CD4-positive, alpha-beta T cell treated with Interferon alpha-2 for 1 hour (primary cell): ENCODE measurements at places on chromosomes 16 and 17.

DNA sequence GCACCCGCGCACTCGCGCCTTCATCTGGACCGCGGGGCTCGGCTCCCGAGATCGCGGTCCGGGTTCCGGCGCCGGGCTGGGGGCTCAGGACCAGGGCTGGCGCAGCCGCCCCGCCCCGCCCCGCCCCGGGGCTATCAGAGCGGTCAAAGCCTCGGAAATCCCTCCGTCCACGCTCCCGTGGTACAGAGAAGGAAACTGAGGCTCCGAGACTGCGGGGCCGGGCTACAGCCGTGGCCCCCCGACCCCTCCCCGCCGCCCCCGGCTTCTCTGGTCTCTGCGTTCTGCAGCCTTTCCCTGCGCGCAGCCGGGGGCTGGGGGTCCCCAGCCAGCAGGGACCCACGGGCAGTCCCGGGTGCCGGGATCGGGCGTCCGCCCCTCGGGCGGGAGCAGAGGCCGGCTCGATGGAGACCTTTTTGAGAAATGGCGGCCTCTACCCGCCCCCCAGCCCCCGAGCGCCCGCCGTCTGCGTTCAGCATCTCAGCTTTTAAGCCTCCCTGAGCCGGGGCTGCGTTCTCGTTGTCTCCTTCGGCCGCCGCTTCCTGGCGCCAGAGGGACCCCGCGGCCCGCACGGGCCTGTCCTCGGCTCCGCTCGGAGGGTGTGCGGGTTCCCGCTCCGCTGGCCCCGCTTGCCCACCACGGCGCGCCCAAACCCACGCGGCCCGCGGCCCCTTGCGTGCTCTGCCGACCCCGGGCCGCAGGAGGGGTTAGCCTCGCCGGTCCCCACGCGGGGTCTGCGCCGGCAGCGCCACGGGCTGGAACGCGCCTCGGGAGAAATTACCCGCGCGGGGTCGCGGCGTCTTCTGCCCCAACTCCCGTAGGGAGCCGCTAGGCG lies 1.5 kb upstream of the NPTX1 start:
- peak; percentile 26 for DNase-seq

DNA sequence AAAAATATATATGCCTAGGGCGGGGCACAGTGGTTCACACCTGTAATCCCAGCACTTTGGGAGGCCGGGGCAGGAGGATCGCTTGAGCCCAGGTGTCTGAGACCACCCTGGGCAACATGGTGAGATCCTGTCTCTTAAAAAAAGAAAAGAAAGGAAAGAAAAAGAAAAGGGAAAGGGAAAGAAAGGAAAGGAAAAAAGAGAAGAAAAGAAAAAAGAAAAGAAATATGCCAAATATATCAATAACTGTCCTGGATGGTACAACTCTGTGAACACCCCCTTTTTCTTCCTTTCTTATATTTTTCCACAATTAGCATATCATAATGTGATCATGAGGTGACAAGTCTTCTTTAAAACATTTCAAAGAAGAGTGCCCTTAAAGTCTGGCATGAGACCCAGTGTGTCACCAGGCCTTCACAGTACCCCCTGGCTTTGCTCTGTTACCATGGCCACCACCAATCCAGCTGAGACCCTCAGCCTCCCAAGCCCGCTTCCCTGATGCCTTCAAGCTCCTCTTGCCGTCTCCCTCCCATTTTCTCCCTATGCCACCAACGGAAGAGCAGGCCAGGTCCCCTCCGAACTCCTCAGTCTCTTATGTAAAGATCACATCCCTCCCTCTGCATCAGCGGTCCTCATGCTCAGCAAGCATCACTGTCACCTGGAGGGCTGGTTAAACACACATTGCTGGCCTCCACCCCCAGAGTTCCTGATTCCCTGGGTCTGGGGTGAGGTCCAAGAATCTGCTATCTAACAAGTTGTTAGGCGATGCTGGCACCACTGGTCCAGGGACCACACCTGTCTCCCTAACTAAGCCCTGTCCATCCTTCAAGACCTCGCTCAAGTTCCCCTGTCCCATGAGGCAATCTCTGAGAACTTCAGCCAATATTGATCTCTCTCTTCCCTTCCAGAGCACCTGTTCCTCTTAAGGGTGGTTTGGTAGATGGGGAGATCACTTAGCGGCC lies 44.5 kb downstream of the CUEDC1 start:
- no peak for DNase-seq

DNA sequence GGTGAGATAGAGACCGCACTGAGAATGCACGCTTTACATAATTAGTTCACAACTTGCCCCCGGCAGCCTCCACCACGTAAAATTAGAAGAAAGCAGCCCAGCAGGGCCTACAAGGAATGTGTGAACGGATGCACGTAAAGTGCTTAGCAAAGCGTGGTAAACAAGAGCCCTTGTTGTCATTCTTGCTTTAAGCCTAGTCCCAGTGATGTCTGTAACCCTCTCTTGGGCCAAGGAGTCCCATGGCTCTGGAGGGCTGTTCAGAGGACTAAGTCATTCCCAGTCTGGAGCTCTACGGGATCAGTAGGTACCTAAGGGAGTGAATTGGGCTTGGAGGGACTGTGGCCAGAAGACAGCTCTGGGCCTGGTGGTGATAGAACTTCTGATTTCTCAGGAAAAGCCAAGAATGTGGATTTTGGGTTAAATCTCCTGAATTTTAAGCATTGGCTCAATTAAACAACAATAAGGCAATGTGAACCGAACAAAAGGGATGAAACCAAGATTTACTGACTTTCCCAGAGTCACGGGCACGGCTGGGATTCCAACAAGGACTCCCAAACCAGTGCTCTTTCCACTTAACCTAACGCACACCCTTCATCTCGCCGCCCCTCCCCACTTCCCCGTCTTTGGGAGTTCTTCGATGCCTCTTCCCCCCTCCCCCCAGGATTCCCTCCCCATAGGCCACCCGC lies 775 bp upstream of the CHP2 start:
- DNase-seq = no peak

DNA sequence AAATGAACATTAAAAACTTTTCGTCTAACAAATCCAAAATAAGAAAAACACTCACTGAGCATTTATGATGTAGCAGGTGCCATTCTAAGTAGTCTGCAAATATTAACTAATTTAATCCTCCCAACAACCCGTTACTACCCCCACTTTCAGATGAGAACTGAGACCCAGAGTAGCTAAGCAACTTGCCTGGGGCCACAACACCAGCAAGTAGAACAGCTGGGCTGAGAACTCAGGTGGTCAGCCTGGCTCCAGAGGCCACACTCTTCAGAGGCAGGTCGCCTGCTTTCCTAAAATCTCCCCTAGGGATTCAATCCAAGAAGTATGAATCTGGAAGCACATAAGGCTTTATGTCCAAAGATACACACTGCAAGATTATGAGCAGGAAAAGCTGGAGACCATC lies 6.2 kb downstream of the MBTPS1 start:
- DNase-seq = no peak

DNA sequence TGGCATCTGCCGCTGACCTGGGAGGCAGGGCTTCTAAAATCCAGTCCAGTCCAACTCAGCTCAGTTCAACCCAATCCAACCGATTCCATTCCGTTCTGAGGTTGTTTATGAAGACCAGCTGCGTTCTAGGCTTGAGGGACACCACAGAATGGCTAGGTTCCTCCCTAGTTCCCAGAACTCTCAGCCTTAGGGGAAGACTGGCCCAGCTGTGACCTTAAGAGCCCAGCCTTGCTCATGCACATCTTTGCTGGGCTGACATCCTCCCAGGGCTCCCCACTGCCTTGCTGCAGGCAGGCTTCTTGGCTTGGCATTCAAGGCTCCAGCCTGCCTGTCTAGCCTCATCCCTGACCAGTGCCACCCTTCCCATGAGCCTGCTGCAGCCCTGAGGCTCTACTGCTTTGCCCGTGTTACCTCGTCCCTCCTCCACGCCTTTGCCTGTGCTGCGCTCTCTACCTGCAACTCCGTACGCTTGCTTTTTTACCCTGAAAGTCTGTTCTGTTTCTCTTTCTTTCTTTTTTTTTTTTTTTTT lies 7.9 kb downstream of the SLC12A3 start:
- DNase-seq = no peak

GRCh38 chr17:70906808-70907207 lies 737.5 kb downstream of the KCNJ2 start:
- no peak for DNase-seq

DNA sequence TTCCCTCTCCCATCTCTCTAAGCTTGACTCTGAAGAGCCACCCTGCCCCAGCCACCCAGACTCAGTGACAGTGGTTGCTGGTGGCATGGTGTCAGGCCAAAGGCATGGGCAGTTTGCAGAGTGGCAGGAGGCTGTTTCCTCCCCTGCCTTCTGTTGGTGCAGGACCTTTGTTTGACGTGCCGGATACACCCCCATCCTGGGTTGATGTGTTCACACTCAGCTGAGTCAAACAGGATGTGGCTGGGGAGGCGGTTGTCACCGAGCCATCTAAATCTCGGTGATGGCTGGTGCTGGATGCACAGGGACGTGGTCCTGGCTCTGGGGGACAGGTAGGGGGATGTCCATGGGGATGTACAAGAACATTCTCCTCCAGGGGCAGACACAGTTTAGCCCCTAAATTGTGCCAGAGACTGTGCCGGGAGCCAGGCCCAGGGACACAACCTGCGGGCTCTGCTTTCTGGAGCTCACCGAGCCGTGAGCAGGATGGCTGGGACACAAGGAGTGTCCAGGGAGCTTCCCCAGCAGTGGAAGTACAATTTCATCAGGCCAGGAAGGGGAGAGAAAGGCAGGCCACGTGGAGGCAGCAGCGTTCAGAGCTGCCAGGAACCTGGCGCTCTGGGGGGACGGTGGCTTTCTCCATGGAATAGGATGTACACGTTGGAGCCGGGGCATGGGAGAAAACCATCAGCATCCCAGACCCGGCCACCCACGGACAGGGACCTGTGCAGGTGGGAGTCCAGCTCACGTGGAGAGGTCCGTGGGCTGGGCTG lies 264.2 kb downstream of the SEC14L1 start:
- DNase-seq = peak; percentile 72

- no peak for DNase-seq
Measured at GRCh38 chr17:4150096-4150495, 7.1 kb downstream of the CYB5D2 start.

DNA sequence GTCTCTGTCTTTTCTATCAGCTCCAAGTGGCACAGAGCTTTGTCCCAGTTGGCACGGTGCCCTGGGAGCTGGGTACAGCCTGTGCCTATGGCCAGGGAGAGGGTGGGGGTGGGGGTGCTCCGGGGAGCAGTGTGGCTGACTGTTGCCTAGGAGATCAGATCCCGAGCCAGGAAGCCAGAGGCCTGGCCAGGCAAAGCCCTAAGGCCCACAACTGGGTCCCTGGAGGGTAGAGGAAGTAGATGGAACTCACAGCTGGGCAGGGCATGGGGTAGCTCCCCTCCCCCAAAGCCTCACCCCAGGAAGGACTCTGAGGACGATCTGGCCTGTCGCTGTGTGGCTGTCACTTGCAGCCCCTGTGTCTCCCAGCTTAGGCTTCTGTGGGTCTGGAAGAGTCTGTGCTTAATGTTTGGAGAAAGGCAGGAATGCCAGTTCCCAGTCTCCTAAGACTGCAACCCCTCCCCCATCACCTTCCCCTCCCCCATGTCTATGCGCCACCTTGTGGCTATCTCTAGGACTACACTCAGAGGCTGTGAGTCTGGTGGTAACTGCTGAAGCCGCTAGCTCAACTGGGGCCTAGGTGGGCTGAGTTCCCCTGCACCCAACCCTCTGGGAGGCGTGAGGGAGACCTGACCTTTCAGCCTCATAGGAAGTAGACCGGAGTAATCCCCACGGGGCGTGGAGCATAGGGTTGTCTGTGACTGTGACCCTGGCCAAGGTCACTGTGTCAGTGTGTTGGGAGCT lies 12.6 kb downstream of the THRA start:
- peak; percentile 80 for DNase-seq

GRCh38 chr16:30398661-30399434 lies 3.6 kb downstream of the ZNF48 start:
- DNase-seq = no peak

- DNase-seq = no peak
Measured at GRCh38 chr17:21211825-21212479, 2.0 kb downstream of the TMEM11 start.

- DNase-seq = no peak
Measured at GRCh38 chr17:38912221-38912813, 13.1 kb upstream of the LASP1NB start.

DNA sequence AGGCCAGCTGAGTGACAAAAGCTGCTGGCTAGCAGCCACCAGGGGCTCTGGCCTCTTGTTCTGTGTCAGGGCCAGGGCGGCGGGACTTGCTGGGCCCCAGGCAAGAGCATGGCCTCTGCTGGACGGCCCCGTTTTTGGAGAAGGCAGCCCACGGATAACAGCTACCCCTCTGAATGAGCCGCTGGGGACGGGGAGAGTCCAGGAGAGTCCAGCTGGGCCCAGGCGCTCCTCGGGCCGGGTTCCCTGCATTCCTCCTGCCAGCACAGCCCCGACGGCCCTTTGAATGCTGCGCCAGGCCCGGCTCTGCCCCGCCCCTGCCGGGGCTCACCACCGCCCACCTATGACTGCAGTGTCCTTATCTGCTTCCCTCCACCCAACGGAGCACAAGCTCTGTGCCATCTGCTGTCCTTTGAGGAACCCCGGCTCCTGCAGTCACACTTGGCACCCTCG lies 33.4 kb downstream of the SLC7A5 start:
- no peak for DNase-seq

DNA sequence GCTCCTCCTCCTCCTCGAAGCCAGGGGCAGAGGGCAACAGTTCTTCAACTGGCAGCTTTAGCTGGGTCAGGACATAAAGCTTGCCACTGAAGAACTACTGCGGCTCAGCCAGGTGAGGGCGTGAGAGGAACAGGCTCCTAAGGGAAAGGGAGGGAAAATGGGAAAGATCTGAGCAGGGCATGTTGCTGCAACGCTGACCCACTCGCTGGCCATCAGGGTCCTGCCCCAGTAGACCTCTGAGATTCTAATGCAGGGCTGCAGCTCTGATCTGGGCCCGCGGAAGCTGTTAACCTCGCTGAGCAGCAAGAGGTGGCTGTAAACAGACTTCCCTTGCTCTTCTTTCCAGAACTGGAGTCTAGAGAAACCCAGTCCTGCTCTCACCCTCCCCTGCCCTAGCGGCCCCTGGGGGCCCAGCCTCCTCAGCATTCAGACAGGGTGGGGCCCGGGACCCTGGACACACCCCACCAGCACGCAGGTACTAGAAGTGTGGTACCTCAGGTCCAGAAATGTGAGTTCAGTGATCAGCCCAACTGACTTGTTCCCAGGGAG lies 3.8 kb upstream of the TLCD2 start:
- DNase-seq = no peak

- DNase-seq = no peak
Measured at GRCh38 chr17:65022751-65023700, 33.5 kb downstream of the GNA13 start.
